AG08396 (cell line): ENCODE measurements at places on chromosomes 5 and 9.

DNA sequence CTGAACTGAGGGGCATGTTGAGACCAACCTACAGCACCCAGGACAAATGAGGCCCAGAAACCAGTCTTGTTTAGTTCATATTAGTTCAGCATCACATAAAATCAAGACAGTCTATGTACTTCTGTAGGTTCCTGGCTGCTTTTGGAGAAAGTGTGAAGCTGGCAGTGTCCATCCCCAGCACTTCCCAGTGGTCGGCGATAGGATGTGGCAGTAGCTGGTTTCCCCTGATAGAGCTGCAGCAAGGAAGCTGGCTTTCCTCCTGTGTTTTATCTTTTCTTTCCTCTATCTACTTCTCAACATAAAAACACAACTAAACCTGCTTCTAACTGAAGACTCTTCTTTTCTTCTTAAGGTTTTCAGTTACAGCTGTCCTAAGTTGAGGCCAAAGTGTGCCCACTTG, 43.0 kb upstream of the SLC46A2 start:
- DNase-seq = no peak

DNA sequence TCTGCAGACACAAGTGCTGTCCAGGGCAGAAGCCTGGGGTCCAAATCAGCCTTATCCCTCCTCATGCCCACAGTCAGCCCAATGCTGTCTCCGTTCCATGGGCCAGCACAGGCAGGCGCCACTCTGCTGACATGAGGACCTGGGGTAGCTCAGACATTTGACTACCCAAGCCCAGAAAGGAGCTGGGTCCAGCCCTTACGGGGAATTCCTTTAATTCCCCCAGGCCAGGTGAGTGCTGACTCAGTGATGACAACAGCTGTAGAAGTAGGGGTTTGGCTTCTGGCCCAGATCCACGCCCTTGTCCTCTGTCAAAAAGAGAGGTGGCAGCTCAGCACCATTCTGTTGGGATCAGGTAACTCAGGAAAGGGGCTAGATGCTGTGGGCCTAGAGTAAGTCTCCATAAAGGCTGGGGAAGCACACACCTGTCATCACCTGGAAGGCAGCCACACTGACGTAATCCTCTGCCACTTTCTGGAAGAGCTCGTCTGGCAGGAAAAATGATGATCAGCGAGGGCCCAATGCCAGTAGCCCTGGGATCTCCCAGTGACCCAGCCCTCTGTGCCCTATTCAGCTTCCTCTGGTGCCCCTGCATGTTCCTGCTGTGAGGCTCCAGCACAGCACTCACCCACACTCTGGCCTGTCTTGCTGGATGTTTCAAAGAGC, 1.9 kb downstream of the RAB24 start:
- DNase-seq = no peak

DNA sequence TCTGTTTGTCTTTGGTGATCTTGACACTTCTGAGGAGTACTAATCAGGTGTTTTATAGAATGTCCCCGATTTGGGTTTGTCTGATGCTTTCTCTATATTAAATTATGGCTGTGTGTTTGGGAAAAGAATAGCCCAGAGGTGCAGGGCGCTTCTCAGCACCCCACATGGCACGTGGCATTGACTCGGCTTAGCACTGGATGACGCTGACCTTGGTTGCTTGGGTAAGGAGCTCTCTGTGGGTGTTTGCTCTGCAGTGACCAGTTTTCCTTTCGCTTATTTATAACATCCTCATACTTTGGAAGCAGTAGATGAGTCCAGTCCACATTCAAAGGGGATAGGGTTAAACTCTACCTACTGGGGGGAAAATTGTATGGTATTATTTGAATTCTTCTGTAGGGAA, 12.5 kb upstream of the FAM120AOS start:
- no peak for DNase-seq

- DNase-seq = no peak
Measured at GRCh38 chr5:167555565-167556166, 735.8 kb upstream of the WWC1 start.

DNA sequence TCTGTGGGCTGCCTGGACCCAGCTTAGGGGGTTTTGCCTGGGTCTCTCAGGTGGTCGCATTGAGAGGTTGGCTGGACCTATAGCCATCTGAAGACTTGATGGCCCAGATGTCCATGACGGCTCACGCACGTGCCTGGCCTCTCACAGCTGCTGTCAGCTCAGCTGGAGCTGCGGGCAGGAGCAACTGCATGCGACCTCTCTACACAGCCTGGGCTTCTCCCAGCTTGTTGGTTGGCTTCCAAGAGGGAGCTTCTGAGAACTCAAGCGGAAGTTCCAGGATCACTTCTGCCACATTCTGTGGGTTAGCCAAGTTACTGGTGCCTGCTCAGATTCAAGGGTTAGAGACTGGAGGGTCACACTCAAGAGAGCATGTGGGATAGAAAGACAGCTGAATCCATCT, 99.2 kb downstream of the DAPK1 start:
- no peak for DNase-seq

DNA sequence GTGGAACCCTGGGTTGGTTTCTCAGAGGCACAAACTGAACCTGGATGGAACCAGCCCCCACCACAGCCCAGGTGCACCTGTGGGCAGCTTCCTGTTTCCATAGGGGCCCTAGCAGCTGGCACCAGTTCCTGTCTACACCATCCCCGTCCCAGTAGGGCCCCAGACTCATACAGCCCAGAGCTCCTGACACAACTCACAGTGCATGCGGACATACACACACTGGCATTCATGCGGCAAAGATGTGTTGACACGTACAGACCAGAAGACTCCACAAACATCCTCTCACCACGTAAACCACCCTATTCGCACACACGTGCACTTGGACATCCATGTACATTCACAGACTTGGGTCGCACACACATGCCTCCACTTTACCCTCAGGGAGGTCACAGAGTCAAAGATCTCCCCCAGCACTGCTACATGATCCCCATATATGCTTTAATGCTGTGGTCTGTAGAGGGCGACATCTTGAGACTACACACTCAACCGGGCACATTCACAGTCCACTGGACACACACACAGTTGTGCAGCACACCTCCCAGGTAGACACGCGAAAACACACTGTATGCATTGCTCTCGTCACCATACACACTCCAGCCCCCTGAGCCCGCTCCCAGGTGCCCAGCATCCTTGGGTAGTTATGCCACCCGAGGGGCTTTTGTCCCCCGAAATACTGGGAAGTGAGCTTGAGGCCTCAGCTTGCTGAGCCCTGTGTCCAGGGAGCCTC, 22.4 kb downstream of the CXXC5 start:
- no peak for DNase-seq

DNA sequence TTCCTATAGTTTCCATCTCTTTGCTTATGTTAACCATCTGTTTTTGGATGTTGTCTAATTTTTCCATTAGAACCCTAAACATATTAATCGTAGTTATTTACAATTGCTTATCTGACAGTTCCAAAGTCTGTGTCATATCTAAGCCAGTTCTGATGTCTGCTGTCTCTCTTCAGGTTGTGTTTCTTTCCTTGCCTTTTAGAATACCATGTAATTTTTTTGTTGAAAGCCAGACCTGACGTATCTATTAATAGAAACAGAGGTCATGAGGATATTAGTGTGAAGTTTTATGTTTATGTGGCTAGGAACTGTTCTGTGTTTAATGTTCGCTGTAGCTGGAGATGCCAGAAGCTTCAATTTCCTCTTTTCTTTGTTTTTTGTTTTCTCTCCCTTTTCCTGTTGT, 52.2 kb downstream of the ZNF618 start:
- no peak for DNase-seq

- no peak for DNase-seq
Measured at GRCh38 chr9:135355521-135356011, 124.0 kb upstream of the PPP1R26 start.

- no peak for DNase-seq
Measured at GRCh38 chr5:39500551-39501175, 75.9 kb upstream of the DAB2 start.

GRCh38 chr9:17401858-17402257, 177.0 kb upstream of the SH3GL2 start:
- no peak for DNase-seq

- DNase-seq = no peak
Measured at GRCh38 chr5:107247427-107247826, 423.3 kb downstream of the EFNA5 start.

DNA sequence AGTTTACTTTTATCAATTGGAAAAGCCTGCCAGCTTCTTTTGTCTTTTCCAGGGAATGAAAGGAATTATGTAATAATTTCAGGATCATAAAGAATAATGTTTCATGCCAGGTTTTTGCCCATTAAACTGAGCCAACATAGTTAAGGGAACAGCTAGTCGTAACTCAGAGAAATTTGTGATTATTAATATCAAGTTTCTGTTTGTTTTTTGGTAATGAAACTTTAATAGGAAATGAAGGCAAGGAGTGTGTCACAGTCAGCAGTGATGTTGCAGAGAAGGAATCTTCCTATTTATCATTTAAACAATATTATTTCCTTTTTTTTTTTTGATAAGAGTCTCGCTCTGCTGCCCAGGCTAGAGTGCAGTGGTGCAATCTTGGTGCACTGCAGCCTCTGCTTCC, 10.7 kb downstream of the NFIL3 start:
- DNase-seq = no peak

DNA sequence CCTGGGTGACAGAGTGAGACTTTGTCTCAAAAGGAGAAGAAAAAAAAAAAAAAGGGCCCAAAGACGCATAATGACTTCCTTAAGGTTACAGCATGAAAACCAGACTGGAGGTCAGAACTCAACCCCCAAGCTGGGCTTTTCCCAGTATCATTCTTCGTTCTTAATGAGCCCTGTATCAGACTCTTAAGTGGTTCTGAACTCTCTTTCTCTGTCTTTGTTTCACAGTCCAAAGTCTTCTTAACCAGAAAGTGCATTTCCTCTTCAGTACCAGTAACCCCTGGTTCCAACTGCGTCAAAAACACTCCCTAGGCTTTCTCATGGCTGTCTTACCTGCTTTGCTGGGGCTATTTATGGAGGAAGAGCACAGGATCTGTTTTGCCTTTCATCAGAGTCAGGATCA, 38.4 kb upstream of the SHB start:
- DNase-seq = no peak

DNA sequence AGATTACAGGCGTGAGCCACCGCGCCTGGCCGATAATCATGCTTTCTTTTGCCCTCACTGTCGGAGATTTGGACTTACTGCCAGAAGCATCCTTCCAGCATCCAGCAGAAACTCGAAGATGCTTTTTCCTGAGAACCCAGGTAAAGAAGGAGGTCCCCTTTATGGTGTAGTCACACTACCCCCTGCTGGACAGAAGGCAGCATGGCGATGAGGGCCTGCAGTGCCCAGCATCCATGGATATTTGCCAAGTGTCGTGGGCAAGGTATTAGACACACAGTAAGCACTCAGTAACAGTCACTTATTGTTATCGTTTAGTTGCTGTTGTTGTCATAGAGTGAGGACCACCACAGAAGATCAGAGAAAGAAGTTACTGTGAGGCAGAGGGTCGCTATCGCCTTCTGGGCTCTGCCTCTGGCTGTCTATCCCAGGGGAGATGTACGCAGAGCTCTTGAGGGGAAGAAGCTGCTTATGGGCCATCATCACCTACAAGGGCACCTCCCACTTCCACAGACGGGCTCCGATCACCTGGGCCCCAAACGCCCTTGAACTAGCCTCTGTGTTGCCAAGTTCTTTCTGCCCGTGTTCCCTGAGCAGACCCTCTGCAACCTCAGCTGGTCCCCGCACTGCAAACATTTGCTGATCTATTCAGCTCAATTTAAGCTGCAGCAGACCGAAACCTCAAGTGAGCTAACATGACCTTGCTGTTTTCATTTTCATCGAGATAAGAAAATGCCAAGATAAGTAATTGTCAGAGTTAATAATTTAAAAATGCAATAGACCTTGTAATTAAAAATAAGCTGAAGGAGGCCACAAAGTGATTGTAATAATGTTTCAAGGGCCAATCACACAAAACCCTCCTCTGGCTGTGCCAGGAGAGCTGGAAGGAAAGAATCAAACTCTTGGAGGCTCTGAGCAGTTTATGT, 23.9 kb downstream of the C5orf15 start:
- DNase-seq = peak; percentile 61

DNA sequence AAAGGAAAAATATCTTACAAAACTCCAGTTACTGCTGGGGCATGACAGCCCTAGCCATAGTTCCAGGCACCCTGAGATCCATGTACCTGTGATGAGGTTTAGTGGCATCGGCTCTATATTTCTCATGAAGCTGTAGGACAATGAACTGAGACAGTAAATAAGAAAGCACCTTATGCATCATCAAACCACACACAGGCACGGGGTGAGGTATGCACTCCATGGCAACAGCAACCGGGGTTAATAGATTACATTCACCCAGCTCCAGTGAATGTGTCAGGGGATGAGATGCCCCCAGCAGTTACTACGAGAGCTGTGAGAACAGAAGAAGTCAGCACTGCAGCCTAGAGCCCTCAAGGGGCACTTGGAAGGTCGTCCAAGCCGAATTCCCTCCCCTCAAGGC, 162.0 kb upstream of the S1PR3 start:
- no peak for DNase-seq

GRCh38 chr5:147635882-147636728, 126.2 kb upstream of the DPYSL3 start:
- DNase-seq = no peak

DNA sequence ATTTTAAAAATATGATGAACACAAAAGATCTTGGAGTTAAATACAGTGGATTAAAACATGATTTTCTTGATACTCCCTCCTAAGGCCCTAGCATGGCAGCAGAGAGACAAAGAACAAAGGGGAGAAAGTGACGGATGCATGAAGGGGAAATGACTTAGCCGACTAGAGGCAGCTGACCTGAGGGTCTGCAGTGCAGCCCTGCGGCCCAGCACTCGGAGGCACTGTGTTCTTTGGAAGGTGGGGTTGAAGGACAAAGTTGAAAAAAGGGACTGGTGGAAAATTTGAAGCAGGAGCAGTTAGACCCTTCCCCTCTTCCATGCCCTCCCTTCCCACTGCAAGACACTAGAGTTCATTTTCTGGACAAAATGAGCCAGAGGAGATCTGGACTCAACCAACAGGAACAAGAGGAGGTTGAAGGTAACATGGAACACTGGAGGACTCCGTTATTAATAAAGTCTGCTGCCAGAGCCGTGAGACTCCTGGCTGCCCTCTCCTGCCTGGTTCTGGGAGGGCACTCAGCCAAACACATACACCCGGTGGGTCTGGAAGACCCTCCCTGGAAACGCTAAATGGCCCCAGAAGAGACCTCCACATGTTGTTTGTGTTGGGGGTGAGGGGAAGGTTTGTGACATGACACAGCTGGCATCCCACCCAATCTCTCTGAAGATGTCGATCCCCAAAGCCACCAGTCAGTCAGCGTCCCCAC, 98.1 kb downstream of the JMY start:
- no peak for DNase-seq

- DNase-seq = no peak
Measured at GRCh38 chr9:98565152-98566135, 143.3 kb downstream of the GABBR2 start.

GRCh38 chr5:16412556-16412955, 53.0 kb downstream of the ZNF622 start:
- DNase-seq = no peak

DNA sequence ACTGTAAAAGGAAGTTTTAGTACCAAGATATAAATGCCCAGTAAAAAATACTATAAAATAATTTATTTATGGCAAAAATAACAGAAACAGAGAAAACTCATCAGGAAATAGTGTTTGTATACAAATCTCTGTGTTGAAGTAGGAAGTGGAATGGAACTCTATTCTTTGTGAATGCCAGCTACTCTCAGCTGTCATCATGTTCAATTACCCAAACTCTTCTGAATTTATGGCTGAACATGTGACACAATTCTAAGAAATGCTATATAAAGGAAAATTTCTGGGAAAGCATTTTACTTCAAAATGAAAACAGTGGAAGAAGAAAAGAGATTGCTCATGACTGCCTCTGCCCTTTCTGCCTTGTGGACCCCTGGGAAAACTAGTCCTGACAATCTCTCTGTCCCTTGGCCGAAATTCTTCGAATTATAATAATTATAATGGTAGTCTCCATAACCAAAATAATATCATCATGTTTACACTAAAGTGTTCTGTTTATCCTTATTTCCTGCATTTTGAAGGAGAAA, 522.3 kb upstream of the ST8SIA4 start:
- DNase-seq = no peak
